ENCODE measurements at places on chromosomes 11 and 22.

- DNase-seq, result no peak
Observed at GRCh38 chr11:12291766-12292165, 85.6 kb upstream of the PARVA start.

- DNase-seq, result no peak
Observed at GRCh38 chr11:103070142-103070541, 21.8 kb downstream of the DCUN1D5 start.

DNA sequence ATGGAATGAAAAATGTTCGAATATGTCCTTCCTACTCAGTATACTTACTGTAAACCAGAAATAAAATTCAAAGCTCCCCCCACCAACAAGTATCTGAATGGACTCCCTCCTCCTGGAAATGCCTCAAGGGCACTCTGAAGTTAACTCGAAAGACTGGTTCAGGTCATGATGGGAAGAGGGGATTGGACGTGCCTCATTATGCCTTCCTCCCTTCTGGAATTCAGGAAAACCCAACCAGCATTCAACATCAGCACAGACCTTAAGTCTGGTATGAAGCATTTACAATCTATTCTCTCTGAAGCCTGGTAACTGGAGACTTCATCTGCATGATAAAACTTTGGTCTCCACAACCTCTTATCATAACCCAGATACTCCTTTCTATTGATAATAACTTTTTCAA lies 428.3 kb upstream of the RAG2 start:
- DNase-seq, result no peak

GRCh38 chr11:114416441-114416961 lies 16.0 kb downstream of the RBM7 start:
- DNase-seq, result no peak

DNA sequence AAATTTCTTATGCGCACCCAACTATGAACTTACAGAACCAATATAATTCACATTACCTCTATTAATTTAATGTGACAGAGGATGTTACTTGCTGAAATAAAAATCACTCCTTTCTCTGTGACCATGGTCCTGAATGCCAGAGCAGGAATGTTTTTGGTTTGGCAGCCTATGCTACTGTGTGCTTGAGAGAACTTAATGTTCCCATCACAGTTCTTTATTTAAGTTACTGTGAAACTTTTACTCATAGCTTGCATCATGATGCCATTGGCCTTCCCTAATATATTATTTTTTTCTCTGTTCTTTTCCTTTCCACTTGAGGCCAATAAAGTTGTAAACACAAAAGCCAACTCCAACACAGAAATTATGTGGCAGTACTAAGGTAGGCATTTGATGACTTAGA lies 142.2 kb downstream of the FAM76B start:
- no peak for DNase-seq

GRCh38 chr11:132008872-132009271 lies 638.5 kb downstream of the NTM start:
- no peak for DNase-seq

GRCh38 chr22:28247667-28248363 lies 328.8 kb upstream of the PITPNB start:
- DNase-seq, result no peak

DNA sequence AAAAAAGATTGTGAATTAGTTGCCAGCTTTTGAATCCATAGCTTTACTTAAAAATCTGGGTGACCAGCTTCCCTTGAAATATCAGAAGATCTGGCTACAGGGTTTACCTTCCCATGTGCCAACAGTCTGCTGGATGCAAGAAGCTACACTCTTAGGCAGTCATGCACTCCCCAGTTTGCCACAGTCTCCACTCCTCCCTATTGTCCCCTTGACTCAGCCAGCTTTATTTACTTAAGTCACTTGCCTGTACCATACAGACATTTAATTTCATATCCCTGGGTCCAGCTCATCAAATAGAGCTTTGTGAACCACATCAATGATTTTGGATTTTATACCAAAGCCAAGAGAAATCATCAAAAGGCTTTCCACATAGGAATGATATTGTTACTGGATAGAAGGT lies 12.2 kb downstream of the MCHR1 start:
- DNase-seq, result no peak

DNA sequence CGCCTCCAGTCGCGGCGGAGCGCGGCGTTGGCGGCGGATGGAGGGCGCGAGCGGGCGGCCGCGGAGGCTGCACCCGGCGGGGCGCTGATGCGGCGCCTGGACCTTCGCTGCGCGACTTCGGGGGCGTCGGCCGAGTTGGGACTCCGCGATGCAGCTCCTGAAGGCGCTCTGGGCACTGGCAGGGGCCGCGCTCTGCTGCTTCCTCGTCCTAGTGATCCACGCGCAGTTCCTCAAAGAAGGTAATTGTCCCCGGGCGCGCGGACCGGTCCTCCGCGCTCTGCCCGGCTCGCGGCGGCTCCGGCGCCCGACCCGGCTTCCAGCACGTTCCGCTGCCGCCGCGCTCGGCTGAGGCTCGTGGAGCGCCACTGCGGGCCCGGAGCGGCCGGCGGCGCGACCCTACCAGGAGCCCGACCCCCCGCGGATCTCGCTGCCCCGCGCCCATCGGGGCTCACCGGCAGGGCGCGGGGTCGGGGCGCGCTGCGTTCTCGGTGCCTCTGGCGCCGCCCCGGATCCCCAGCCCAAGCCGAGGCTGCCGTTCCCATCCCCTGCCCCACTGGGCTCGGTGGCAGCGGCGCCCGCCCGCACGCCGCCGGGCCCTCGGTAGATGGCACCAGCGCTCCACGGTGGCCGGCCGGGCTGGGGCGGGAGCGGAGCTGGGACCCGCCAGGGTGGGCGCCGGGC lies 1251.2 kb downstream of the BRD1 start:
- no peak for DNase-seq

- no peak for DNase-seq
Observed at GRCh38 chr11:32253706-32254105, 162.8 kb downstream of the RCN1 start.

DNA sequence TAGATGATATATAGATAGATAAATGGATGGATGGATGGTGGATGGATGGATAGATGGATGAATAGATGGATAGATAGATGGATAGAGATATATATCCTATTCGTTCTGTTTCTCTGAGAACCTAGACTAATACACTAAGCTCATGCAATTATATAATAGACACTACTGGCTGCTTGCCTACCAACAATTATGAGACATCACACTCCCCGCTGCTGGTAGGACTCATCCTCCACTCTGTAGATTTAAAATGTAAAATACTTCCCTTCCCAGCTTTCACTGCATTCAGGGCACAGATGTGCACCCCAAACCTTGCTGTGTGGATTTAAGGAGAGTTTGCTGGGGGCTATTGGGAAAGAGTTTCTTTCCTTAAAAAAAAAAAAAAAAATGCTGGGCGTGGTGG lies 28.3 kb upstream of the RCN1 start:
- no peak for DNase-seq

DNA sequence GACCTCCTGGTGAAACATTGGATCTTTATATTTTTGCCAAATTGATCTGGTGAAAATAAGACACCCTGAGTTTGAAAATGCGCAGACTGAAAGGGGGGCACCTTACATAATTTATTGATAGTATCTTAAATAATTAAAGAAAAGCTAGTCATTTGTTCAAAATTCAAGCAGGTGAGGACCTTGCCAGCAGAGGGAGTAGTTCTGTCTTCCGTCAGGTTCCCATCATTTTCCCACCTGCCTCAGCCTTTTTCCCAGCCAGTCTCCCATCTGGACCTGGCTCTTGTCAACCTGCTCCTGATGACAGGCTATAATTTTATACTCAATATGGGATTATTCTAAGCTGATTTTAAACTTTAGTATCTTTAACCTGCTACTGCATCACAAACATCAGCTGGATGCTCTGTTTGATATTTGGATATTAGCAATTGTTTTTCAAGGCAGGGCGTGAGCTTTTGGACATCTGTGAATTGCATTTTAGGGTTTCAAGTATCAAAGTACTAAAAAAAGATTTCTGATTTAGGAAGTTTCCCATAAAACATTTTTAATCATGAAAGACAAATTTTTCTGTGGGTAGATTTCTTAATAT lies 132.0 kb downstream of the ELP4 start:
- DNase-seq, result no peak

GRCh38 chr22:43002202-43002586 lies 12.8 kb downstream of the PACSIN2 start:
- DNase-seq, result no peak

- no peak for DNase-seq
Observed at GRCh38 chr11:8567602-8568198, 26.3 kb downstream of the STK33 start.

DNA sequence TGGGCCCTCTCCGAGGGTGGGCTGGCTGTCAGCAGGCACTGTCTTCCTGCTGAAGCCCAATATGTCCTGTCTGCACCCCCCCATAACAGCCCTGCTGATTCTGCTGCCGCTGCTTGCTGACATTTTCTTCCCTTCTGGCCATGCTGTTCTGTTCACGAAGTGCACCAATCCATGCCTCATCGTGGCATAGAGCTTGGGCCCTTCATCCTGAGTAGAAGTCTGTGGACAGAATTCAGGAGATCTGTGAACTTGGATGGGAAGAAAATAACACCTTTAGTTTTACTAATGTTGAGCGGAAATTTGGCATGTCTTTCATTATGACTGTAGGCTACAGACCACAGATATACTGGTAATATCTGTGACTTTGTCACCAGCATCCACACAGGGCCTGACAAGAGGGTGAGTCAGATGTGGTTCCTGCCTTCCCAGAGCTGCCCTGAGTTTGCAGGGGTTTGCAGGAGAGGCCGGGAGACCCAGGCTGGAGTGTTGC lies 14.1 kb upstream of the KIAA0930 start:
- DNase-seq, result no peak

GRCh38 chr11:114847306-114847975 lies 169.1 kb downstream of the NXPE2 start:
- DNase-seq, result no peak

- DNase-seq, result no peak
Observed at GRCh38 chr22:29695129-29695926, 24.5 kb upstream of the CABP7 start.

DNA sequence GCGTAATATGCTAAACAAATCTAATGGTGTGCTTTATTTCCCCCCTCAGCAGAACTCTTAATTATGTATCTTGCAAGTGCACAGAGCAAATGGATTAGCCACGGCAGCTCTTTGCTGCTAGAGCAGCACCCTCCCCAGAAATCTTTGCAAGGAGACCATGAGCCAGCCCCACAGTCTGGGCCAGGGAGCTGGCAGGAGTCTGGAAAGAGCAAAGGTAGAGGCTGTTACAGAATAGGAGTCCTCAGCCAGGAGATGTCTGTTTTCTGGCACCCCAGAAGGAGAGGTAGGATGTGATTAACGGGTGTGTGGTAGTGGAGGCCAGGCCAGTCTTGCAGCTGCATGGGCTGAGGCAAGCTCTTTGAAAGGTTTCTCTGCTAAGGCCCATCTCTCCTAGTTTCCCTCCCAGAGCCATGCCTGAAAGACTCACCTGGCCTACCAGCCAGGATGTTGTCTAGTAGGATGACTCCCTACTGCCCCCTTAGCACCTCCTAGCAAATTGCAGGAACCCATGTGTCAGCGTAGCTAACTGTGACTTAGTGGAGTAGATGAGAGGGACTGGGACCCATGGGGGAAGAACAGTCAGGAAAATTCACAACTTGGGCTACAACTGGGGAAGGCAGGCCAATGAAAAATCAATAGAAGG lies 557.2 kb downstream of the BUD13 start:
- DNase-seq, result no peak

DNA sequence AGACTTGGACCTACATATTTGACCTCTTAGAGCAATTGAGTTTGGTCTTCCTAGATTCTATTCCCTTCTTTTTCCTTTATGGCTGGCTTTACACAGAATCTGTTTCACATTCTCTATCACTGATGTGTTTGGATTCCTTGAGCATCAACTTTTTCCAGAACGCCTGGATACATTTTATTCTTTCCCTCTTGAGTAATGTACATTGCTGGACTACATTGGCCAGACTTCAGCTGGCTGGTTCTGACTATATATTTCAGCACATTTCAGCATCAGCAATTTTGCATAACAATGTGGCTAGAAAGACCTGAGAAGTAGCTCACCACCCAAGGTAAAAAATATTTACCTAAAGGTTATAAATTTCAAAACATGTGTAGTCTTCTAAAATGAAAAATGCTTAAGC lies 2198.2 kb upstream of the RAG2 start:
- DNase-seq, result no peak

- no peak for DNase-seq
Observed at GRCh38 chr11:132312701-132313111, 942.3 kb downstream of the NTM start.

- no peak for DNase-seq
Observed at GRCh38 chr22:31646186-31647019, 15.6 kb downstream of the PISD start.

DNA sequence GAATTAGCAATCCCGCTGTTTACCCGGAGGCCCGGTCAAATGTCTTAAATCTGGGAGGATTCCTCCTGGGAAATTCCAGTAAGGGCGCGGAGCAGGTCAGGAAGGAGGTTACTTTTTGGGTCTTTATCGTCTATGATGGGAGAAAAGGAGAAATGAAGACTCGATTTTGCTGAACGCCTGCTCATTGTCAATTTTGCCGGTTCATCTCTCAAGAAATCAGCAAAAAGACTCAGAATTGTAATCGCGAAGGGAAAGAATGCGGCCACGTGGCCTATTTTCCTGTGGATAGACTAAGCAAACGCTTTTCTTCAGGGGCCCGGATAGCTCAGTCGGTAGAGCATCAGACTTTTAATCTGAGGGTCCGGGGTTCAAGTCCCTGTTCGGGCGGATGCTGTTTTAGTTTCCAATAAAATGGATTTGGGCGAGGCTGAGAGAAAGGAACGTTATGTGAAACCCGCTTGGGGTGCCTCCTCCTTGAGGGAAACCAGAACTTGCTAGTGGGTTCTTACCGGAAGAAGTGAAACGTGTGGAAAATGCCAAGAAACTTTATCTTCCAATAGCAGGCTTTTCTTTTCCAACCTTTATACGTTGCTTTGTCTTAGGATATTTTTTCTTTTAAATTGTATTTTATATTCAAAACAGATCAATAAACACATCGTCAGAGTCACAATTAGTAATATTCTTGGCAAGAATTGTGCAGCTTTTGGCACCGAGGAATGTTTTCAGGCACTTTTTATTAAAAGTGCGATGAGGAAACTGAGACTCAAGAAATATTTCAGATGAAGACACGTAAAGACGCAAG lies 45.0 kb downstream of the OR4D9 start:
- peak; percentile 44 for DNase-seq
